ENCODE measurements at places on chromosomes 7 and 10. TPM values are rescaled to one million over a fixed set of nuclear protein-coding genes. Genes with fewer than 3 reads are reported as not detected.

- peaks cover 5% of the 10 kb centered on the region for H3K4me1 ChIP-seq
- no peak for DNase-seq
- H3K36me3 ChIP-seq: no peaks in the 10 kb centered on the region
- H3K4me3 ChIP-seq: no peak overlapping the region
- peak overlapping the region; percentile 7 for H3K27ac ChIP-seq
- H3K27me3 ChIP-seq: no peaks in the 10 kb centered on the region
Measured at GRCh38 chr7:23594879-23595604, 2.1 kb upstream of the CCDC126 start.

DNA sequence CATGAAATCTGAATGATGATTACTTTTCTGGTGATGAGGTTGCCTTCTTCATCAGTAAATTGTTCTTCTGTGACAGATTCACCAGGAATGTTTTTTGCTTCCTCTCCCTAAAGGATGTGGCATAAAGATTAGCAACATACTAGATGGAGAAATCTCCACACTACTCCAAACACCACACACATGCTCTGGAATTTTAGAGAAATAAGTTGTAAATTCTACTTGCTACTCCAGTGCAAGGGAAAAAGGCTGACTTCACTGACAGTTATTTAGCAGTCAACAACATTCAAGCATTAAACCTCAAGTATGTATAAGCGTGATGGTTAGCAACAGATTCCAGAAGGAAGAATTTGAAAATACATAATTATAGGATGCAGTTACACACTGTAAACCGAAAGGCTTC, 137.9 kb upstream of the CCDC6 start:
- H3K27ac ChIP-seq: peak overlapping the region; percentile 15
- H3K4me1 ChIP-seq: peaks cover 8% of the 10 kb centered on the region
- no peaks in the 10 kb centered on the region for H3K27me3 ChIP-seq
- no peak overlapping the region for H3K4me3 ChIP-seq
- DNase-seq: peak; percentile 55
- H3K36me3 ChIP-seq: no peaks in the 10 kb centered on the region

DNA sequence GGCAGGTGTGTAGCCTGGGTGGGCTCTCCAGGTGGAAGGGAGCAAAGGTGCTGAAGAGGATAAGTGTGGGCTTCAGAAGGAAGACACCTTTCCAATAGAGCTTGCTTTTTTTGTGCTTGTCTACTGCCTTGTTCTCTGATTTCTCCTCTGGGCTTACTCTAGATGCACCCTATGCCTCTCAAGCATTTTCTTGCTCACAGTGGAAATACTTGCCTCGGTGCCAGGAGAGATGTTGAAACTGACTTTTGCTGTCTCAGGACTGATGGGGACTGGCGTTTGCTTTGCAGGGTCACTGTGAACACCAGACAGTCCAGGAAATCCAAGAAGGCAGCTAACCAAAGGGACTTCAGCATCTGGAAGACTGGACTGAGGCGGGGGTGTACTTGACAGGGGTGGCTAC, 187.9 kb downstream of the SNX10 start:
- DNase-seq: peak; percentile 27
- H3K4me3 ChIP-seq: no peak overlapping the region
- H3K27me3 ChIP-seq: no peaks in the 10 kb centered on the region
- no peak overlapping the region for H3K27ac ChIP-seq

DNA sequence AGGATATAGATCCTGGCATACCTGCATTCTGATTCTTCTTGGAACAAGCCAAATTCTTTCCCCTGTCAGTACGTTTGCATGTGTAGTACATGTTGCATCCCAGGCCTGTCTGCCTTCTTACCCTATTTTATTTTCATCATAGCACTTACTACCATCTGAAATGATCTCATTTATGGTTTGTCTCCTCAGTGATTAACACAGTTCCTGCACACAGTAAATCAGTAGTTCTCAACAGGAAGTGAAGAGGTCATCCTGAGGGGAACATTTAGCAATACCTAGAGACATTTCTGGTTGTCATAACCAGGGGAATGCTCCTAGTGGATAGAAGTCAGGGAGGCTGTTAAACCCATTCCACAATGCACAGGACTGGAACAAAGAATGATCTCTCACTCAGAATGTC, 38.2 kb upstream of the SLC26A4 start:
- H3K4me3 ChIP-seq: no peak overlapping the region
- peaks cover 13% of the 10 kb centered on the region for H3K4me1 ChIP-seq
- no peaks in the 10 kb centered on the region for H3K27me3 ChIP-seq
- no peak for DNase-seq
- no peak overlapping the region for H3K27ac ChIP-seq

GRCh38 chr10:118565301-118566075, 30.0 kb downstream of the PRLHR start:
- no peaks in the 10 kb centered on the region for H3K4me1 ChIP-seq
- no peak overlapping the region for H3K4me3 ChIP-seq
- no peak overlapping the region for H3K27ac ChIP-seq
- no peak for DNase-seq
- no peaks in the 10 kb centered on the region for H3K36me3 ChIP-seq

DNA sequence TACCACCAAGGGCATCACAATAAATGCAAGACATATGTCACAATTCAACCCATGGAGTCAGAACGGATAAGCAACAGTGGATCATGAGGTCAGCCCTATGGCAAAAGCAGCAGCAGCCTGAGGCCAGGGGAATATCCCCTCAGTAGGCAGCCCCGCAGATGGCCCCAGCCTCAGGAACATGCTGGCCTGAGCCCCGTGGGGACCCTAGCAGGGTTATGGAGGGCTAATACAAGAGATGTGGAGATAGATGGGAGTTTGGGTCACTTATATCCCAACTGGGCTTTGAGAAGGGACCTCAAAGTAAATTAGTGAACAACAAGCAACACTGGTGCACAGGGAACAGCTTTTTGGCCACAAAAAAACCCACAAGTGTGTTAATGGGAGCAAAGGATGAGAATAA, 9.1 kb downstream of the TMEM72 start:
- DNase-seq: no peak
- no peaks in the 10 kb centered on the region for H3K4me1 ChIP-seq
- H3K27ac ChIP-seq: no peak overlapping the region
- no peaks in the 10 kb centered on the region for H3K36me3 ChIP-seq
- no peaks in the 10 kb centered on the region for H3K27me3 ChIP-seq

The ZNF679 gene
- total RNA-seq: not detected

The DENND11 gene
- 28.9 TPM for total RNA-seq
